Amniotic epithelial cell (primary cell): ENCODE measurements at places on chromosomes 2 and 18.

GRCh38 chr2:66699793-66700676 lies 265.1 kb downstream of the MEIS1 start:
- DNase-seq = no peak

GRCh38 chr2:231545105-231545902 lies 15.1 kb upstream of the NMUR1 start:
- DNase-seq = peak; percentile 94

DNA sequence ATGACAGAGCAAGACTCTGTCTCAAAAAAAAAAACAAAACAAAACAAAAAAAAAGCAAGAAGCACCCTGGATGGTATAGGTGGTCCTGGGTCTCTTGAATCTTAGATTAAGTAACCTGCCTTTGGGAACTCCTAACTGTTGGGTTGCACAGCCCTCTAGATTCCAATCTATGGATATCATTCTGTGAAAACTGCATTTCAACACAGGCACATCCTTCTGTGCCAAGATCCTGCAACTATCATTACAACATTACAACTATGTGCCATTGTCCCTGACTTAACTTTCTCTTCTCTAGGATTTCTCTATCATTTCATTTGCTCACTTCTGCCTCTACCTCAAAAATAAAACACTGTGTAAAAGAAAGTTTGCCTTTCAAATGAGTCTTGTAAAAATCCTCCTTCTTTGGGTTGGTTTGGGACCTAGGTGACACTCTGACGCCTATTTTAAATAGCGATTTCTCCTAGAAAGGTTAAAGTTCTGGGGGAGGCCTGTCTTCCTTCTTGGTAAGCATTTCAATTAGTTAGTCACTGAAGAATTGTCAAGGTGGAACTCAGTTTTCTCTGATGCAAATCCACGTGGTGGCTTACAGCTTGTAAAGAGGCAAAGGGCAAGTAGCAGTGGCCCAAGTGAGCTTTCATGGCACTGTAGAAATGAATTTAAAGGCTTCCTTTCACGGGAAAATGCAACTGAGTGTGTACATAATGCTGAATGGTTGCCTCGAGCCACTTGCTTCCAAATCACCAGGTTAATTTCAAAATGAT lies 9.2 kb downstream of the LGALSL start:
- peak; percentile 50 for DNase-seq

GRCh38 chr2:212416086-212416485 lies 122.5 kb downstream of the ERBB4 start:
- DNase-seq = no peak

DNA sequence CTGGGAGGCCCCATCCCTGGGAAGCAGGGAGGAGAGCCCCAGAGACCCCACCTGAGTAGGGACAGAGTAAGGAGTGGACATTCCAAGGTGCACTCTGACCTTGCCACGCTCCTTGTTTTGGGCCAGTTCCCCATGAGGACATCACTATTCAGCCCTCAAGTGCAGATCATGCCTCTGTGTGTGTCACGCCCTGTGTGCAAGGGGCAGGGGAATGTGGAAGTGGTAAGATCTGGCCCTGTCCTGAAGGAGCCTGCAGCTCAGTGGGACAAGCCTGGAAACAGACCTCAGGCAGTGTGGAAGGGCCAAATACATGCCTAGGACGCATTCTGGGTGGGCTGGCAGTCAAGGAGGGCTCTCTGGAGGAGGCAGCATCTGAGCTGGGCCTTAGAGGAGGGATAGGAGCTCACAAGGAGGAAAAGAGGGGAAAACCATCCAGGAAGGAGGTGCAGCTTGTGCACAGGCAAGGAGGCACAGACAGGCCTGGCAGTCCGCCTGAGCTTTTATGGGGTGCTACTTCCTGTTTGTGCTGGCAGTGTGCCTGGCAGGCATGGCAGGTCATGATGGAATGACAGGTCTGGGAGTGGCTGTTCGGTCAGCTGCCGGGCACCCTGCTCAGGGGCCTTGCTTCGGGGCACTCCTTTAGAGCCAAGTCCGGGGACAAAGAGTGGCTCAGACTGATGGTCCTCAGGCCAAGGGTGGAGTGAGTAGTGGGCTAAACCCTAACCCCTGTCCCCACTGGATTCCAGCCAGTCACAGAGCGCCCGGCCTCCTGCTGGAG lies 3.3 kb downstream of the KLHL30 start:
- no peak for DNase-seq

DNA sequence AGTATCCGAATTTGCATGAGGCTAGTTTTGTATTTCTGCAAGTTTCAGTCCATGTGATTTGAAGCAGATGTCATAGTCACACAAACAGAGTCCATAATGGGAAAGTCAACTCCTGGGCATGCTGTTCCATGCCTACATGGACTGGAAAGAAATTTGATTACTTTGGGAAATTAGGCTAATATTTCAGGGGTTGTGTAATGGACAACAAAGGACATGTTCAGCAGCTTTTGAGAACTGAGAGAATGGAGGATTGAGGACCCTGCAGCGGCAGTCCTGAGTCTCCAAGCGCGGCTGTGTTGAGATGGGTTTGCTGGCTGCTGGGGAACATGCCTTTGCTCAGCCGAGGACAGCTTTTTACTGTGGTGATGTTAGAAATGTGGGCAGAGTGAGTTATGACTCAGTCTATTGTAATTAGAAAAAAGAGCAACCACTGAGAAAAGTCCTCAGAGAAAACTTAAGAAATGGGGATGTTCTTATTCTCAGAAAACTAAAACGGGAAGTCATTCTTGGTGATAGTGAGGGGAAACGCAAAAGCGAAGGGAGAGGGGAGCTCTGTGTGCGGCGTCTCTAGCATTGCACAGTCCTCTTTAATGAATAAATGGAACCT lies 149.2 kb downstream of the FAM210A start:
- DNase-seq = no peak

DNA sequence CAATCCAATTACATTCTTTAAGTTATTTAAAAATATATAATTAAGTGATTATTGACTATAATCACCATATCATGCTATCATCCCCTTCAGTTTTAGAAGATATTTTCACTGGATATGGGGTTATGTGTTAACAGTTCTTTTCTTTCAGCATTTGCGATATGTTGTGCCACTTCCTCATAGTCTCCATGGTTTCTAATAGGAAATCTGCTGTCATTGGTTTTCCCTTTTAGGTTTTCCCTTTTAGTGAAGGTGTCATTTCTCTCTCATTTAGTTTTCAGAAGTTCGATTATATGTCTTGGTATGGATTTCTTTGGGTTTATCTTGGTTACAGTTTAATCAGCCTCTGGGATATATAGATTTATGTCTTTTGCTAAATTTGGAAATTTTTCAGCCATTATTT lies 34.8 kb upstream of the EPG5 start:
- DNase-seq = no peak

GRCh38 chr2:16645775-16646559 lies 19.7 kb downstream of the CYRIA start:
- no peak for DNase-seq

DNA sequence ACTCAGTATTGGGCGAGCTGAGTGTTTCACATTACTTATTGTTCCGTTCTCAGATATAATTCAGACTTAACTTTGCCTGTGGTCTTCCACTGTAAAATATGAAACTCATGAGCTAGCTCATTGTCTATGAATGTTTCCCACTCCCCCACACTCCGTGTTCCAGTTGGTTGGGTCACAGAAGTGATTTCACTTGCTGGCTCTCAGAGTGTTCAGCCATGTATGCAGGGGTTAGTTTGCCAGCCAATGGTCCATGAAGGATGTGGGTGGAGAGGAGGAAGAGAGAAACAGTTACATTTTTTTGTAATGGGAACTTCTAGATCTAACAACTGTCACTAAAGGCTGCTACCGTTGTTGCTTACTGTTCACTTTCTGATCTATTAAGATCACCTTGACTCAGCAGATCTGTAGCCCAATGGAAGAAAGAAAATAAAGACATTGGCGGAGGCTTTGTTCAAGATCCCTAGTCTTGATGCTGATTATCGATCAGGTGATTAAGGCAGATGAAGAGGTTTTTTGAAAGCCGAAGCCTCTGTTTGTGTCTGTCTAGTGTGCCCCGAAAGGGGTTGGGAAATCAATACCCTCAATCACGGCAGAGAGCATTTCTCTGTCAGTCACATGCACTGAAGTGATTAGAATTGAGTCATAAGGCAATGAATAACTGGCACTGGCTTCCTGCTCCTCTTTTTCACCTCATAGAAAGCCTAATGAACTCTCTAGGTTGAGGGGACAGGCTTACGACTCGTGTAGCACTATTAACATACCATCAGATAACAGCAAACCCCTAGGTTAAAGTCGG lies 279.7 kb upstream of the FIGN start:
- peak; percentile 25 for DNase-seq

DNA sequence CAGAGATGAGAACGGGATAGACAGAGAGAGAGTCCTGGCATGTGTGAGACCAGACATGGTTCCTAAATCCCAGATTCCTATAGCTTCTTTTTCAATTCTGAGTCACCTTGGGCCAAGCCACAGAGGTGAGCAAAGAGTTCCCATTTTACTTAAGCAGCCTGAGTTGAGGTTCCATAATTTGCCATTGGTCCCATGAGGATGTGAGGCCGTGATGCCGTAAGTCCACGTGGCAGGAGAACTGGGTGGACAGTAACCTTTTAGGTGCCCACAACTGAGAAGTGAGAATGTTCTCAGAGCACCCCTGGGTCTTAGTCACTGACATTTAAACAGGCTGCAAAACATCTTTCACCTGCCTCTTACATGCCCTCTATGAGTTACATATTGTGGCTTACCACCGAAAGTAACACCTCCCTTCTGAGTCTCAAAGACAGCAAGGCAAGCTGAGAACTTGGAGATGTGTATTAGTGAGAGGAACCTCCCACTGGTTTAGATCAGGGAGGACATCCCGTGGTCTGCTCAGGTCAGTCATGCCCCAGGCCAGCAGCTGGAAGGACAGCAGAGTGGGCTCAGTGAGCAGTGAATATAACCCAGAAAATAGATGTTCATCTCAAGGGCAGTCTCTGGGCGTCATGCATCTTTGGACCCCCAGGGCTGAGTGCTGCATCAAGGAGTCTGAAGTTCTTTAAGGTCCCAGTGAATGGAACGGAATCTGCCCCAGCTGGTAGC lies 127.9 kb upstream of the LGALSL start:
- no peak for DNase-seq

- no peak for DNase-seq
Observed at GRCh38 chr2:151670346-151670745, 63.9 kb downstream of the NEB start.

DNA sequence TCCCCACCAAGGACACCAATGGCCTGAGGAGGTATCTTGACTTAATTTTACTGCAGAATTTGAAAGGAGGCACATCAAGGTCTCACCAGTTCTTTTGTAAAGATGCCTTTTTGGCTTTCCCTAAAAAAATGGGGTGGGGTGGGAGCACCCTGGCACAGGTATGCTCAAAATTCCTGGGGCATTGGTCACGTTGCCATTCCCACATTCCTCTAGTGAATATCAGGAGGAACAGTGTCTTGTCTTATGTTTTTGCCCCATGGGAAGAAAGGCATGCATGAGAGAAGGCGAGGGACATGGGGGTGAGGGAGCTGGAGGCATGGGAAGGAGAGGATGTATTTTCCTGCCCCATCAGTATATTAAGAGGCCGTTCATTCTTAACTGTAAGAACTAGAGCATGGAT lies 275.3 kb downstream of the CMPK2 start:
- DNase-seq = no peak

DNA sequence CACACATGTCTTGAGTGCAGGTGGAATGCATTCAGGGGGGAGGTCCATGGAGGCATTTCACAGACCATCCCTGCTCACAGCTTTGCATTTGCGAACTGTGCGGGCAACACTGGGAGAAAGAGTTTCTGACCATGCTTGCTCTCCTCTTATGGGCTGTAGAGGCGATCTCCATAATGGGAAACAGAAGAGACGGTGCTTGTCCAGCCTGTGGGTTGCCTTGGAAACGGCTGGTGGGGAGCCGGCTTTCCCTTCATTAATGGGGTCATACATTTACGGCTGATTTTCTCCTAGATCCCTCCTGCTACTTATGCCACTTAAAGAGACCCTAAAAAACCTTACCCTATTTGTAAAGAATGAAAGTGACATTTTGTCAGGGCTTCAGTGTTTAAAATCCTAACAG lies 147.4 kb downstream of the SOX11 start:
- DNase-seq = no peak

DNA sequence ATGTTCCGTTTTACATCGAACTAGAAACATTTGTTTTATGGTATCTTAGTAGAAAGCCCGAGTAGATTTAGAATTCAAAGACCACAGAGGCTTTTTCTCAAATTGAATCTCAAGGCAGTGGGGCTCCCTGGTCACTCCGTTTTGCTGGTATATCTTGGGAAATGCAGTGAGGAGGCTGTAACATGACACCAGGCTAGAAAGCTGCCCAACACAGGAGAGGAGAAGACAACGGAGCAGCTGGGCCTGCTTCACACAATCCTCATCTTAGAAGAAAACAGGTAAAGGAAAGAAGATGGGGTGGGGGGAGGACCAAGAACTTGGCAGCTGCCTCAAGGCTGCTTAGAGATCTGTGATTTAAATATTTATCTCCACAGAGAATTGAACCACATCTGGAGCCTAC lies 38.3 kb upstream of the EPB41L3 start:
- DNase-seq = no peak

DNA sequence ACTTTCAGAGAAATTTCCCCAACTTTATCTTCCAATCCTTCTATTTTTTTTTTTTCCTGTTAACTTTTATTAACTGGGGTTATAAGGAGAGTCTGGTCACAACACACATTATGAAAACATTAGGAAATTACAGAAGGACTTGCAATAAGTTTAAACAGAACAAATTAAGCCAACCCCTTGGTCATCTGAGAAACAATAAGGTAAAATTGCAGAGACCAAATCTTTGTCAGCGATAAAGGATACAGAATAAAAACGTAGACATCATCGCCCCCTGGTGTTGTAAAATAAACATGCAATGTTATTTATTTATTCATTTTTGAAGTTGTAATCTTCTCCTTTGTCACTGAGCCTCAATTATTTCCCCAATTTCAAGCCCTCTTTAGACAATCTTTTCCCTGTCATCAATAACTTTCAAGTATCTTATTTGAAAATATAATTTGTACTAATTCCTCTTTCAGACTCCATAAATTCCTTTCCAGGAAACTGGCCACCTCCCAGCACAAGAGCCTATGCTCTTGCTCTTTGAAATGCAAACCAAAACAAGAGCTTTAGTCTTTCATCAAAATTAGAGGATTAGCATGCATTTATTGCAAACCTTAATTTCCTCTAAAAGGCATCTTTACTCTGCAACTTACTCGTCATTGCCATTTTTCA lies 19.5 kb downstream of the G6PC2 start:
- peak; percentile 23 for DNase-seq

- peak; percentile 83 for DNase-seq
Observed at GRCh38 chr2:225458431-225459117, 59.1 kb downstream of the NYAP2 start.
